ENCODE measurements at places on chromosomes 3 and 15. TPM values are rescaled to one million over a fixed set of nuclear protein-coding genes. Genes with fewer than 3 reads are reported as not detected.

The GHSR gene
- total RNA-seq = not detected

DNA sequence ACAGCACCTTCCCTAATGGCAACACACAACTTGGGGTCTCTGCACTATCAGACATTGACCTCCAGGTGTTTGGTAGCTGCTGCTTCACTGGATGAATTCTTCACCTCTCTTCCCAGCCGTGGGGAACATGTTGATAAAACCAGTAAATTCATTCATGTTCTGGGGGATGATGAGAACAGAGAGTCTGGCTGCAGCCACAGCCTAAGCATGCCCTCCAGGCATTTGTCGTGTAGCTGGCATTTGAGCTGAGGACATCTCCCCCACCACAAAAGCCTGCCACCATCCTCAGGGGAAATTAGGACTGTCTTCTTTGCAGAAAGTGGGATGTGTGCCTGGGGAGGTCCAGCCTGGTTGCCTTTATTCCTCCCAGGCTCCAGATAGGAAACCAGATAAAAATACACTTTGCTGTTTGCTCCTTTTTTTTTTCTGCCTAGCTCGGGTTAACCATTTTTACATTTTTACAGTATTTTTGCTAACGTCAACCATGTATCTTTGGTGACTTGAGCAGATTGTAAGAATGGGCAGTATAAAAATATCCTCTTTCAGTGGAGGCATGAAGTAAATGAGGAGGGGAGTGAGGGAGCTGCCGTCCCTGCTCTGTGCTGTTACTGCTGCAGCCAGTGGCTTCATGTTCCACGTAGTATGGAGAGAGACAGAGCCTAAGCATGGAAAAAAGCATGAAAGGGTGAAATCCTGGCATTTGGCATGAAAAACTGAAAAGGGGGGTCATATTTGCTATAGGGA lies 444.0 kb downstream of the EPHB1 start:
- no peak for DNase-seq

DNA sequence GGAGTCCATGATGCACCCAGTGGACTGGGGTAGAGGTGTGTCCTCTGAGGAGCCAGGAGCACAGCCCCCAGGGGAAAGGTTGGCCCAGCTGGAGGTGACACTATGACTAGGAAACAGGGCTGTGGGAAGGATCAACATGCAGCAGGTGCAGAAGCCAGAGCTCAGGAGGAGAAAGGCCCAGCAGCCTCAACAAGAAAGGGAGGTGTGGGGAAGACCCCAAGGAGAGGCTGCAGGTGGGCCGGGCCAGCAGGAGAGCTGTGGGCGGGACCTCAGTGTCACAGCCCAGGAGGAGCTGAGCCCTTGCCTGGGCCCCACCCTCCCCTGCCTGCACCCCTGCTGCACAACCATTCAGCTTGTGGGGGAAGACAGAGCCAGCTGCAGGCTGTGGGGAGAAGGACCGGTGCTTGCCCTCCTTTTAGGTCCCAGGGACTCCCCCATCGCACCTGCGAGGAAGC lies 18.4 kb upstream of the KLF13 start:
- no peak for DNase-seq

- no peak for DNase-seq
Measured at GRCh38 chr15:25933456-25934158, 70.5 kb upstream of the ATP10A start.

DNA sequence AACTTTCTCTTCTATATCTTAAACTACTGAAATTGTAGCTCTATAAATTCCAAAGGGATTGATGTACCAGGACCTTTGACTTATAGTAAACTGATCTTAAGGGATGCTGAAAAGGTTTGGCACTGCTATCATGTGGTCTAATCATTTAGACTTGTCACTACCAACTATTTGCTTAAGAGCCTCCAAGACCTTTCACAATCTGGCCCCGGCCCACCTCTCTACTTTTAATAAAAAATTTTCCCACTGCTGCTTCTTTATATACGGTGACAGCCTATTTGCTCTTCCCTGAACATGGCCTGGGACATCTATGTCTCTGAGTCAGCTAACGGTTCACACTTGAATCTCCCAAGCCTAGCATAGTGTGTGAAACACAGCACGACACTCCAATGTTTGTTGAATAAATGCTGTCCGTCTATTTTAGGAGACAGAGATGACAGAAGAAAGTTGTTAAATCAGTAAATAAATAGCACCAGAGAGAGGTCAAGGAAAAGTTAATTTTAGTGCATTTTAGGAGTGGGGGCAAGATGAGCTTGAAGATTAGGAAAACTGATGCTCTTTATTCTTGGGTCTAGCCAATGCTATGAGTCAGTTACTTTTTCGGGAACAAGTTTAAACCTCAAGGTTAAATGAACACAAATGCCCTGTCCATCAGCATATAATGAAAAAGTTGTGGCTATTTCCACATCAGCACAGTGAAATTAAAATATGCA lies 212.9 kb downstream of the TIGIT start:
- DNase-seq = no peak

DNA sequence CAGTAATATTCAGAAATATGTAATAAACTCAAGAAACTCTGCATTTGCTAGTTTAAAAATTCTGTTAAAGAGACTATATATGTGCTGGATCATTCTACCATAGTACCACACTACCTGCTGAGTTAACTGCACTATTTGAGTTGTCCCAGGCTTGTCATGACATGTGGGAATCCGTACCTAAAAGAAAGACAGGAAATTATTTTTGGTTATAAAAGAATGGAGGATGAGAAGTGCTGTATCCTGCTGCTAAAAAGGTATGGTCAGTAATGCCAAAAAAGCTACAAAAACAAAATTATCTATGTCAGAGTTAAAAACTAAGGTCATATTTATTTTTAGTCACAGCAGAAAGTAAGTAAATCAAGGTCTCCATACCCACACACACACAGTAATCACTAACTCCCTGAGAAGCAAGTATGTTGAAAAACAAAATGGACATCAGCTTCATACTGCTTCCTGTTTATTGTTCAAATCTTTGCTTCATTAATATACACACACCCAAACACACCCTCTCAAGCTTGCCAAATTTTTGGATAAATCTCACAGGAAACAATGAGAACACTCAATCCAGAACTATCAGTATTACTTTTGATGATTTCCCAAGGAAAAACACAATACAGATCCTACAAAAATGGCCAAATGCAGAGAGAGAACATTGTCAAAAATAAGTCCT lies 33.7 kb downstream of the DENND6A start:
- DNase-seq = no peak
